ENCODE measurements at places on chromosomes 12 and 14.

- no peak for DNase-seq
Observed at GRCh38 chr12:124578854-124579253, 11.4 kb upstream of the NCOR2 start.

GRCh38 chr12:131611416-131612091 is 99.3 kb upstream of the SFSWAP start:
- DNase-seq, result no peak

- no peak for DNase-seq
Observed at GRCh38 chr12:102950107-102950949, 7.1 kb upstream of the ASCL1 start.

- no peak for DNase-seq
Observed at GRCh38 chr12:5377997-5378592, 53.8 kb upstream of the NTF3 start.

- DNase-seq, result peak; percentile 9
Observed at GRCh38 chr12:11228296-11228879, 41.1 kb downstream of the PRB3 start.

Data from HTR-8/SVneo (cell line).